ENCODE measurements at places on chromosomes 5 and 9. TPM values are rescaled to one million over a fixed set of nuclear protein-coding genes. Genes with fewer than 3 reads are reported as not detected.
A peak's percentile ranks its signal among the peaks of the same experiment; 100 is the strongest.

DNA sequence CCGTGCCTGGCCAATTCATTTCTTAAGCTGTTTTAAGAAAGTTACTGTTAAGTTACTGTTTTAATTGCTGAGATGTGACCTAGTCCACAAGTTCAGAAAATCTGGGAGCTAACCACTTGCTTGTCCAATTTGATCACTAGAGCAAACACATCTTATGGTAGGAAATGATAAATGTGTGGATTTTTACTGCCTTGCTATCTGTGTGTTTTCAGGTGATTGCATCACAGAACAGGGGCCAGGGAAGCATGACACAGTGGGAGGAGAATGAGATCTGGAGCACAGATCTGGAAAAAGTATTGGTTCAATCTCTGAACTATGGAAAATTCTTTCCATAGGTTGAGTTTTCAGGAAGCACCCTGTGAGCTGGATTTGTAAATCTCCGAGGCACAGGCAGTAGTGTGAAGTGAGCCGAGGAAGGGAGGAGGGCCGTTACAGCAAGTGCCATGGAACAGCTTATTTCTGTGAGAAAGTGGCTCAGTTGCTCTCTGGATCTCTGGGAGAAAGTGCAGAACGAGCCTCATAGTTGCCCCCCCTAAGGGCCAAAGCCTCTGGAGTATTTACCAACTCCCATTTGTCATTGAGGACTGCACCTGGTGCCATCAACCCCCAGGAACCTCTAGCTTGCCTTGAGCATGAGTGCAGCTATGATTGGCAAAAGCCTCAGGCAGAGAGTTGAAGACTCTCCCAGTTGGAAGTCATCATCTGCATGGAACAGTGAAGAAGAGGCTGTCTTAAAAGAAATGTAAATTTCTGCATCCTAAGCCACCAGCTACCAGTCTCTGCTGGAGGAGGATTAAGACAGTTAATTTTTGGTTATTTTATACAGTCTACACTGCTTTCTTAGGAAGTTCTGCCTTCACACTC is 161.8 kb upstream of the CLINT1 start:
- no peak for DNase-seq
- no peaks in the 10 kb centered on the region for H3K36me3 ChIP-seq
- H3K27me3 ChIP-seq, result no peaks in the 10 kb centered on the region

DNA sequence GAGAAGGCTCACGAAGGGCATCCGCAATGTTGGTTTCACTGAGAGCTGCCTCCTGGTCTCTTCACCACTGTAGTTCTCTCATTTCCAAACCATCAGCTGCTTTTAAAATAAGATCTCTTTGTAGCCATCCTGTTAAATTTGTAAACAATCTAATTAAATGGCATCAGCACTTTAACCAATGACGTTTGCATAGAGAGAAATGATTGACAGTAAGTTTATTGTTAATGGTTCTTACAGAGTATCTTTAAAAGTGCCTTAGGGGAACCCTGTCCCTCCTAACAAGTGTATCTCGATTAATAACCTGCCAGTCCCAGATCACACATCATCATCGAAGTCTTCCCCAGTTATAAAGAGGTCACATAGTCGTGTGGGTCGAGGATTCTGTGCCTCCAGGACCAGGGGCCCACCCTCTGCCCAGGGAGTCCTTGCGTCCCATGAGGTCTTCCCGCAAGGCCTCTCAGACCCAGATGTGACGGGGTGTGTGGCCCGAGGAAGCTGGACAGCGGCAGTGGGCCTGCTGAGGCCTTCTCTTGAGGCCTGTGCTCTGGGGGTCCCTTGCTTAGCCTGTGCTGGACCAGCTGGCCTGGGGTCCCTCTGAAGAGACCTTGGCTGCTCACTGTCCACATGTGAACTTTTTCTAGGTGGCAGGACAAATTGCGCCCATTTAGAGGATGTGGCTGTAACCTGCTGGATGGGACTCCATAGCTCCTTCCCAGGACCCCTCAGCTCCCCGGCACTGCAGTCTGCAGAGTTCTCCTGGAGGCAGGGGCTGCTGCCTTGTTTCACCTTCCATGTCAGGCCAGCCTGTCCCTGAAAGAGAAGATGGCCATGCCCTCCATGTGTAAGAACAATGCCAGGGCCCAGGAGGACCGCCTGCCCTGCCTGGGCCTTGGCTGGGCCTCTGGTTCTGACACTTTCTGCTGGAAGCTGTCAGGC is 16.6 kb downstream of the SQSTM1 start:
- H3K27me3 ChIP-seq, result no peaks in the 10 kb centered on the region
- H3K36me3 ChIP-seq, result peaks cover 77% of the 10 kb centered on the region
- H3K4me3 ChIP-seq, result no peak overlapping the region

GRCh38 chr5:90015584-90016018 is 394.0 kb downstream of the CETN3 start:
- H3K4me3 ChIP-seq, result no peak overlapping the region
- no peaks in the 10 kb centered on the region for H3K36me3 ChIP-seq
- no peak for DNase-seq
- peaks cover 33% of the 10 kb centered on the region for H3K4me1 ChIP-seq
- H3K27me3 ChIP-seq, result no peaks in the 10 kb centered on the region
- peak overlapping the region; percentile 87 for H3K27ac ChIP-seq

DNA sequence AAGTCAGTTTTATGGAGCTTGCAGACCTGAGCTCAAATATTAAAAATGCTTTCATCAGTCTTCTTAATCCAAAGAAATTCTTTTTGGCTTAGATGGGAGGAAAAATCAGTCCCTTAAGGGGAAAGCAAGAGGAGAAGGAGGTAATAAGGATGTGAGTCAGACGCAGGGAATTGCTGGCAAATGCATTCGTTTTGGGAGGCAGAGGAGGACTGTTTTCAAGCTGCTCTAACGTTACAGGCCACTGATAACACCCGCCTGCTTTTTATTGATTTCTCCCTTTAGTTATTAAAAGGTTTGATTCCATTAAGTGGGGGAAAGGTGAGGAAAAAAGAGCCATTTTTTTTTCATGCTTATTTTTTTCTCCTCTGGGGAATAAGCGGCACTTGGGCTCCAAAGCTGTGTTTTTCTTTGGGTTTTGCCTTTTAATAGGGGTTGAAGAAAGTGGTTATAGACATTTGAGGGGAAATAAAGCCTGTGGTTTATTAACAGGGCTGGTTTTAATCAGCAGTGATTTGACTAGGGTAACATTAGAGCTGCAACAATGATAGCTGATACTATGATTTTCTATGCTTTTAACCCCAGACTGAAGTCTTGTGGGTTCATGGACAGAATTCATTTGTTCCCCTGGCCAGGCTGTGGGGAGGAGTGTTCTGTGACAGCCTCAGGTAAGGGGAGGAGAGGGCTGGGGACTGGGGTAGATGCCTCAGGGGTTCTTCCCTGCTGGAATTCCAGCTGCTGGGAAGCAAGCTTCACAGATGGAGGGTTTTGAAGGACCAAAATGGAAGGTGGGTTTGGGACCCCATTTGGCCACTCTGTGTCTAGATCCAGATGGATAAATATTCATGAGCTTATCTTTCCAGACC is 225.2 kb downstream of the GAS1 start:
- H3K27me3 ChIP-seq, result no peaks in the 10 kb centered on the region
- no peaks in the 10 kb centered on the region for H3K36me3 ChIP-seq
- H3K27ac ChIP-seq, result peak overlapping the region; percentile 24
- H3K4me3 ChIP-seq, result no peak overlapping the region
- peaks cover 28% of the 10 kb centered on the region for H3K4me1 ChIP-seq
- no peak for DNase-seq

Gene PAEP
- total RNA-seq, result not detected

Data from WTC11 (cell line).